Central memory CD8-positive, alpha-beta T cell (primary cell): ENCODE measurements at places on chromosomes 6 and 20.

DNA sequence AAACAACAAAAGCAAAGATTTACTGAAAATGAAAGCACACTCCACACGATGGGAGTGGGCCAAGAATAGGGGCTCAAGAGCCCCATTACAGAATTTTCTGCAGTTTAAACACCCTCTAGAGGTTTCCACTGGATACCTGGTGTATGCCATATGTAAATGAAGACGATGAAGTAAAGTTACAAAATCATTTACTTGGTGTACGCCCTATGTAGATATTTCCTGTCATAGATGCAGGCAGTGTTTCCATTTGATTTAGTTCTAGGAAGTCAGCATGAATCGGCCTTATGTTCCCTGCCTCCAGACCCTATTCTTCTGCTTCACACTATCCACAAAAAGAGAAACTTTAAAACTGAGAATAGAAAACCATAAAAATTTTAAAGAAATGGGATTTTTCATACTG lies 404.4 kb upstream of the GJE1 start:
- no peaks in the 10 kb centered on the region for H3K4me1 ChIP-seq
- no peak overlapping the region for H3K4me3 ChIP-seq
- H3K27ac ChIP-seq, result peak overlapping the region; percentile 4
- no peak for DNase-seq
- H3K27me3 ChIP-seq, result no peaks in the 10 kb centered on the region

DNA sequence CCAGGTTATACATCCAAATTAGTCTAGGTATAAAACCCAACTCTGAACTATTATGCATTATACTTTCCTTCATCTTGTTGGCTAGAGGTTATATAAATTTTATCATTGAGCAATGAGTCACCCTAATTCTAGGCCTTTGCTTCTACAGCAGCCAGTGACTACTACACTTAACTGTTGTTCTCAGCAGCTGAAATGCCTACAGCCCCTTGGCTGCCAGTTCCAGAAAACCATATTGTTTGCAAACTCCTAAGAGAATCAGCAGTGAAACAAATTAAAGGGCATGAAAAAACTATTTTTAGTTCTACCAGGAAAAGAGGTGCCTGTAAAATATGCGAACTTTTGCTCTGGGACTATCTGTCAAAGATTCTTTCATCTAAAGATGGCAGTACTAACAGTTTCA lies 292.8 kb downstream of the FRK start:
- H3K4me1 ChIP-seq, result no peaks in the 10 kb centered on the region
- H3K27me3 ChIP-seq, result no peaks in the 10 kb centered on the region

DNA sequence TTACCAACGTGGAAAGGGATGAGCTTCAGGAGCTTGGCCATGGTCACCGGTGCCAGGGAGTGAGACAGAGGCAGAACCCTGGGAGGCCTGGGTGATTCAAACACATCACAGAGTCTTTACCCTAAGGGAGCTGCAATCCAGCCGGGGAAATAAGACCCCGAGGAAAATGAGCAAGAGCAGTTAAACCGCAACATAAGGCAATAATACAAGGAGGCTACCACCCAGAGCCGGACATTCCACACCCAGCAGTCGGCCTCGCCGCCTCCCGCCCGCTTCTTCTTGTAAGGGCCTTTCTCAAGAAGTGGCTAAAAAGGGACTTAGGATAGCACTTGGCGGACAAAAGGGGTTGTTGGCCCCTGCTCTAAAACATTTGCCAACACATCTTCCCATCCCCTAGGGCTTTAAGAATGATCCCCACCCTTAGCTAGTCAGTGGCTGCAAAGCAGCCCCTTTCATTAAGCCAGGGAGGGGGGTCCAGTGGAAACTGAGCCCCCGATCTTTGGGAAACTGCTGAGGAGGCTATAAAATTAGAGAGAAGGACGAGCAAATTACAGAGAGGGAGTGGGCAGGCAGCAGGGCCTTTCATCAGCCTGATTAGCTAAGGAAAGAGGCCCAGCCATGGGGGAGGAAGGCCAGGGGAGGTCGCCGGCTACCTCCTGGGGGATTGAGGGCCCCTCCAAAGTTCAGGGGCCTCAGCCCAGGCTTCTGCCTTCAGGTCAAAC lies 34.3 kb downstream of the SNX5 start:
- no peak for DNase-seq
- H3K27me3 ChIP-seq, result peaks cover 23% of the 10 kb centered on the region
- no peak overlapping the region for H3K4me3 ChIP-seq
- H3K36me3 ChIP-seq, result no peaks in the 10 kb centered on the region
- no peak overlapping the region for H3K27ac ChIP-seq
- no peaks in the 10 kb centered on the region for H3K4me1 ChIP-seq

GRCh38 chr6:163716690-163717089 lies 302.2 kb downstream of the QKI start:
- no peak overlapping the region for H3K4me3 ChIP-seq
- no peaks in the 10 kb centered on the region for H3K4me1 ChIP-seq
- H3K27me3 ChIP-seq, result no peaks in the 10 kb centered on the region
- peaks cover 2% of the 10 kb centered on the region for H3K36me3 ChIP-seq
- DNase-seq, result no peak

- H3K27ac ChIP-seq, result no peak overlapping the region
- no peak overlapping the region for H3K4me3 ChIP-seq
- peaks cover 33% of the 10 kb centered on the region for H3K27me3 ChIP-seq
- no peaks in the 10 kb centered on the region for H3K36me3 ChIP-seq
- DNase-seq, result no peak
Observed at GRCh38 chr20:53409447-53409717, 184.3 kb downstream of the ZNF217 start.

DNA sequence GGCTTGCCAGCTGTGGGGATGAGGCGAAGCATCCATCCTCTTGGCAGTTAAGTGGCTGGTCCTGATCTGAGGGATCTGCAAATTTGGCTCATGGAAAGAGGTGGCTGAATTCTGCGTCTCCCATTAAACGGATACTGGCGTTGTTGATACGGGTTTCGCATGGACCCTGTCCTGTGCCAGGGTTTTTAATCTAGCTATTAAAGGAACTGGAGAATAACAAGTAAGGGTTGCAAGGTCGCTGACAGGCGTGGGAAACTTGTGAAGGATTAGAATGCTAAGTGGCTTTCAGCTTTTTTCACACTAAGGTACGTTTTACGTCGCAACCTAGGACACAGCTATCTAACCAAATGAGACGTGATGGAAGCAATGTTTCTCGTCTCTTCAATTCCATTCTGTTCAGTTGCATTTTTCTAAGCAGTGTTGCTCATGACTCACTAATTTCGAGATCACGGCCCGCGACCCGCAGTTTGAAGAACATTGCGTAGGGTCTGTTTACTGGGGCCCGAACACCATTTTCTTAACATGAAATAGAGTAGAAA lies 852 bp downstream of the GMNN start:
- peak overlapping the region; percentile 88 for H3K27ac ChIP-seq
- peaks cover 23% of the 10 kb centered on the region for H3K4me1 ChIP-seq
- peak overlapping the region; percentile 99 for H3K4me3 ChIP-seq

GRCh38 chr20:49478754-49479689 lies 3.4 kb downstream of the KCNB1 start:
- no peak overlapping the region for H3K27ac ChIP-seq
- no peak overlapping the region for H3K4me3 ChIP-seq
- H3K36me3 ChIP-seq, result peaks cover 1% of the 10 kb centered on the region
- H3K27me3 ChIP-seq, result peaks cover 64% of the 10 kb centered on the region
- no peak for DNase-seq

DNA sequence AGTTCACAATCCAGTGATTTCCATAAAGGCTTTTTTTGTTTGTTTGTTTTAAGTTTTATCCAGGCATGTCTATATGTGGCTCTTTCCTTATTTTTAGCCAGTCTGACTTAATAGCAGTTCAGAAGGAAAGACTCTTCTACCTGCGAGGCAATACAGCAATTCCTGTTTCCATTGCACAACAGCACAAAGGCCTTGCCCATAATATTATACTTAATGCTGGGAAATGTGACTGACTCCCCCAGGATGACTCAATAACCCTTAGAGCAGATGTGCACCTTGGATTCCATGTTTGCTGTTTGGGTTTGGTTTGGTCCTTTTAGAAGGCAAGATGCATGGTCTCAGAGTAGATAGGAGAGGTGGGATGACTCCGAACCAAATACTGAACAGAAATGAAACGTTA lies 184.1 kb downstream of the MTFR2 start:
- H3K27me3 ChIP-seq, result peaks cover 52% of the 10 kb centered on the region
- H3K4me1 ChIP-seq, result no peaks in the 10 kb centered on the region
- no peak for DNase-seq
- H3K27ac ChIP-seq, result no peak overlapping the region
- H3K36me3 ChIP-seq, result peaks cover 1% of the 10 kb centered on the region

GRCh38 chr6:14359438-14359837 lies 241.9 kb downstream of the CD83 start:
- no peaks in the 10 kb centered on the region for H3K36me3 ChIP-seq
- H3K27ac ChIP-seq, result no peak overlapping the region
- no peak for DNase-seq
- H3K4me3 ChIP-seq, result no peak overlapping the region
- peaks cover 10% of the 10 kb centered on the region for H3K27me3 ChIP-seq
- H3K4me1 ChIP-seq, result no peaks in the 10 kb centered on the region

- no peak for DNase-seq
- H3K36me3 ChIP-seq, result no peaks in the 10 kb centered on the region
- H3K27ac ChIP-seq, result no peak overlapping the region
- H3K4me3 ChIP-seq, result no peak overlapping the region
- peaks cover 37% of the 10 kb centered on the region for H3K27me3 ChIP-seq
- peaks cover 6% of the 10 kb centered on the region for H3K4me1 ChIP-seq
Observed at GRCh38 chr6:36825994-36826393, 13.2 kb downstream of the CPNE5 start.

- no peaks in the 10 kb centered on the region for H3K4me1 ChIP-seq
- no peak overlapping the region for H3K4me3 ChIP-seq
- no peak overlapping the region for H3K27ac ChIP-seq
- no peak for DNase-seq
Observed at GRCh38 chr20:61045091-61045490, 207.0 kb upstream of the CDH4 start.

DNA sequence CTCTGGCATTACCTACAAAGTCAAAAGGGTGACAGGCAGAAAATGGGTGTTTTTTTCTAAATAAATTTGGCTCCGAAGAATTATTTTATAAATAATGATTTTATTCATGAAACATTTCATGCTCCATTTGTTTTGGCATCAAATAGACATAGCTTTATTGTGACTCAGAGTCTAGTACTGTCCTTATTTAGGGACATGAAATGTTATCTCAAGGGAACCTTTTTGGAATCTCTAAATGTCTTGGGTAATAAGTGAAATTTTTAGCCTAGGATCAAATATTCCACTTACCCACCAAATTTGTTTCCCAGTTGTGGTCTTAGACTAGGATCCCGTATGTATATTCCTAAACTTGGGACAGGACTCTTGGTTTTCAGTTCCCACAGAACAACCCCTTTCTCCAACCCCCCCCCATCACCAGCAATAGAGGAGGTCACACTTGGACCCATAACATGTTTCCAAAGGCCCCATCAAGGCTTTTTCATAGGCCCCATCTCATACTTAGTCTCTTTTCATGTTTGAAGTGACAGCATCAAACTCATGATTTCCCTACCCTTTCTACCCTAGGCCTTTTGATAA lies 81.8 kb downstream of the JAG1 start:
- no peak overlapping the region for H3K4me3 ChIP-seq
- H3K27ac ChIP-seq, result no peak overlapping the region
- H3K4me1 ChIP-seq, result no peaks in the 10 kb centered on the region
- DNase-seq, result no peak
- peaks cover 2% of the 10 kb centered on the region for H3K36me3 ChIP-seq

DNA sequence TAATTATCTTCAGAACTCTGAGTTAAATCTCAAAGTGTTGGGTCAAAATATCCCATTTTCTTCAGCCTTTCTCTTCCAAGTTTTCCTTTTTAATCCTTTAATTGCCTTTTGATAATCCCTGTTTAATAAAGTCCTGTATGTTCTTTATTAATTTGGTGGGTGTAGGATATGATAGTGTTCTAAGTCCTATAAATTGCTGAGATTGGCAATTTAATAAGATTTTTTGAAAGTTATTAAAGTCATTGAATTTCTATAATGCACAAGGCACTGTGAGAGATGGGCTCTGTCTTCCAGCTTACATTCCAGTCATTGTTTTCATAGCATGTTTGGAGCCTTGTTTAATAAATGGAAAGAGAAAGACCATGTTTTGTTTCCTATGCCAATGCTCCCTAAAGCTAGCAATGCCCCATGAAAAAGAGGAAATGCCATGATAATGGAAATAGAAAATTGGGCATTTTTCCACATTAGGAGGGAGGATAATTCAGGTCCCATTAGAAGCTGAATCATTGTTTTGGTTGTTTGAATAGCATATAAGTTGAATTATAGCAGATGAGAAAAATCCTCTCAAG lies 404.8 kb downstream of the CD109 start:
- no peak overlapping the region for H3K27ac ChIP-seq
- no peak for DNase-seq
- H3K4me1 ChIP-seq, result no peaks in the 10 kb centered on the region
- H3K36me3 ChIP-seq, result no peaks in the 10 kb centered on the region
- H3K4me3 ChIP-seq, result no peak overlapping the region

- H3K27ac ChIP-seq, result no peak overlapping the region
- no peak overlapping the region for H3K4me3 ChIP-seq
- no peak for DNase-seq
Observed at GRCh38 chr6:112501705-112502104, 154.6 kb downstream of the RFPL4B start.

DNA sequence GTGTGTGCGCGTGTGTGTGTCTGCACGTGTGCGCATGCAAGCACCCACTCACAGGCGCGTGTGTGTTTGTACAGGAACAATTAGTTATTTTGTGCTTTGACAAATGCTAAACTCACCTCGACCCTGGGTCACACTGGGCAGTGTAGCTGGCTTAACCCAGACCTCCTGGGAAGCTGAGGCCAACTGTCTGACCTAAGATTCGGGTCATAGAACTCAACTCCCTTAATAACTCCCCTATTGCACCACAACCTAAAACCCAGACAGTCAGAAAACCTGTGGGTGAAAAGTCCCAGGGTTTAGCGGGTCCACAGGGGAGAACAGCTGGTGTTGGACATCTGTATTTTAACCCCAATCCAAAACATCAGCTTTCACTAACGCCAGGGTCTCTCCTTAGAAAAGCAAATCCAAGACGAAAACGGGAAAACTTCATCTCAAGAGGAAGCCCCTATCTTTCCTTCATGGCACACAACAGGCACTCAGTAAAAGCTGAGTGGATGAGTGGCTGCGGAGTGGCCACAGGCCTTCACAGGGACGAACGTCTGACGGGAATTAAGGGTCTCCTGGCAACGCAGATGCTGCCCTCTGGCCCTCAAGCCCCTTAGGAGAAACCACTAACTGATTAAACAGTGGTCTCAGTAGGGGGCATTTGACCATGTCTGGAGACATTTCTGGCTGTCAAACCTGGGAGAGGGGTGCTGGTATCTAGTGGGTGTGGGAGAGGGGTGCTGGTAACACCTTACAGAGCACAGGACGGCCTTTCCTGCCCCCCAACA lies 4.5 kb downstream of the PMEPA1 start:
- H3K27me3 ChIP-seq, result peaks cover 23% of the 10 kb centered on the region
- no peak overlapping the region for H3K27ac ChIP-seq
- DNase-seq, result no peak
- H3K36me3 ChIP-seq, result peaks cover 25% of the 10 kb centered on the region

DNA sequence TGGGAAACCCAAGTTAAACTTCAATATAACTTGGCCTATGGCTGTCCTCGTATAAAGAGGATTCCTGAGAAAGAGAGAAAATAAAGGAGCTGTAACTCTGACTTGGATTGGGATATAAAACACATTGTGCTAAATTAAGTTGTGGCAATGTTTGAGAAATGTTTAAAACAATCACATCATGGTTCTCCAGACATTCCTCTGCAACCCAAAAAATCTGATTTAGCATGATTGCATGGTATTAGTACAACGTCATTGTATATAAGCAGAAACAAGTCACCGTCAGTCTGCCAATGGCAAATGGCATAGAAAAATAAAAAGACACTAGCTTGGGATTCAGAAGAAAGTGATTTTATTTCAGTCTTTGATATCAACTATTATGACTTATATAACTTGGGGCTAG lies 140.2 kb upstream of the FAM83B start:
- no peak overlapping the region for H3K27ac ChIP-seq
- H3K4me3 ChIP-seq, result no peak overlapping the region
- DNase-seq, result no peak
- H3K27me3 ChIP-seq, result no peaks in the 10 kb centered on the region
- H3K36me3 ChIP-seq, result no peaks in the 10 kb centered on the region
- H3K4me1 ChIP-seq, result no peaks in the 10 kb centered on the region
